Activated CD4-positive, alpha-beta T cell treated with anti-CD3 and anti-CD28 coated beads, Interleukin-2, amount 10 ng/mL, durations not matched to agents 24 days and 14 days (primary cell): ENCODE measurements at places on chromosomes 1 and 21. TPM values are rescaled to one million over a fixed set of nuclear protein-coding genes. Genes with fewer than 3 reads are reported as not detected.

DNA sequence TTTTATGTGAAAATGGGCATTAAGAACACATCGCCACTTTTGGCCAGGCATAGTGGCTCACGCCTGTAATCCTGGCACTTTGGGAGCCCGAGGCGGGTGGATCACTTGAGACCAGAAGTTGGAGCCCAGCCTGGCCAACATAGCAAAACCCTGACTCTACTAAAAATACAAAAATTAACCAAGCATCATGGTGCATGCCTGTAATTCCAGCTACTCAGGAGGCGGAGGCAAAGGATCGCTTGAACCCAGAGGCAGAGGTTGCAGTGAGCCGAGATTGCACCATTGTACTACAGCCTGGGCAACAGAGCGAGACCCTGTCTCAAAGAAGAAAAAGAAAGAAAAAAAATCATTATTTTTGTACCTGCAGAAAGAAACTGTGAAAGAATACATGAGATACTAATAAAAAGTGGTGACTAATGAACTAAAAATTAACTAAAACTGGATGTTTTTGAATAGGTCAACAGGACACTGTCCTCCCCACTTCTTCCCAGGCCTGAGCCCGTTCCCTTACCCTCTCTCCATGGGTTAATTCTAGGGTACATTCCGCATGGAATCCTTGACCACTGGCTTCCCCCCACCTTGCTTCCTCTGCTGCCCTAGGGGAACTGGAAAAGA lies 8.3 kb upstream of the TINAGL1 start:
- H3K27me3 ChIP-seq, result peaks cover 15% of the 10 kb centered on the region
- peaks cover 3% of the 10 kb centered on the region for H3K4me1 ChIP-seq
- H3K4me3 ChIP-seq, result no peak overlapping the region
- no peaks in the 10 kb centered on the region for H3K36me3 ChIP-seq
- no peak for DNase-seq
- no peak overlapping the region for H3K27ac ChIP-seq

- H3K4me3 ChIP-seq, result no peak overlapping the region
- no peaks in the 10 kb centered on the region for H3K36me3 ChIP-seq
- no peaks in the 10 kb centered on the region for H3K4me1 ChIP-seq
- no peak overlapping the region for H3K27ac ChIP-seq
Observed at GRCh38 chr1:64308866-64309265, 105.4 kb downstream of the UBE2U start.

DNA sequence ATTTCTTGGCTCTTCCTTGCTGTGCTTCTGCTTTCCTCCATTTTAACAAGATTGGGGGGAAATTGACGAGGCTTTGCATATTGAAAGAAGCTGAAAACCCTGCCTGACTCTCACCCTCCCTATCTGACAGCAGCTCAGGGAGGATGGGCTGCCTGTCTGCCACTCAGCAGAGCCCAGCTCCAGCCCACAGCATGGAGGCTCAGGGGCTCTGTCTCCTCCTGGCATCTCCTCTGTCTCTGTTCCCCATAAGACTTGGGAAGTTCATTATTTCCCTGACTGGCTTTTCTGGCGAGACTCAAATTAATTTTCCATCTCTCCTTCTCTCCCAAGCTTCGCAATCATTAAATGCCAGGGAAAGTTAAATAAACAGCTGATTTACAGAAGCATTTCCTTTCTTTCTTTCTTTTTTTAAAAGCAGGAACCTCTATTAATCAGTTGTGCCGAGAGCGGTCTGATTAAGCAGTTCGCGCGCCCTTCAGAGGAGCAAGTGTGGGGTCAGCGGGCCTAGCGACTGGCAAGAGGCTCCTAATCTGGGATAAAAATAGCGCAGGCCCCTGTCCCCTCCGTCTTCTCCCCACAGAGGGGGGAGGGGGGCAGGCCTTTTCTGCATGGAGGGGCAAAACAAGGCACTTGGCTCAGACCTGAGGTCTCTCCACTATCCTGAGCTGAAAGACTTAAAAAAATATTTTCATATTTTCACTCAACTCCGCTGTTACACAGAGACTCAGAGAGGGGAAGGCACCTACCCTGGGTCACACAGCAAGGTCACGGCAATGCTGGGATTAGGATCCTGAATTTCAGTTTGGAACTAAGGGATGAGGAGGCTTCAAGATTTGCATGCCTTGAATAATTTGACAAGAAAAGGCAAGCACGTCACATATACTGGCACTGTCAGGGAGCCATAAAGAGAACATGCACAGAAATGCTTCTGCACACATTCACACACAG lies 170.4 kb downstream of the ACTL8 start:
- no peaks in the 10 kb centered on the region for H3K36me3 ChIP-seq
- no peak overlapping the region for H3K27ac ChIP-seq
- no peaks in the 10 kb centered on the region for H3K27me3 ChIP-seq
- H3K4me1 ChIP-seq, result no peaks in the 10 kb centered on the region
- no peak for DNase-seq
- no peak overlapping the region for H3K4me3 ChIP-seq

G0S2 gene
- total RNA-seq, result 449 and 477 TPM in 2 replicates
